NT2/D1 (cell line): ENCODE measurements at places on chromosomes 1 and 21.
A peak's percentile ranks its signal among the peaks of the same experiment; 100 is the strongest.

DNA sequence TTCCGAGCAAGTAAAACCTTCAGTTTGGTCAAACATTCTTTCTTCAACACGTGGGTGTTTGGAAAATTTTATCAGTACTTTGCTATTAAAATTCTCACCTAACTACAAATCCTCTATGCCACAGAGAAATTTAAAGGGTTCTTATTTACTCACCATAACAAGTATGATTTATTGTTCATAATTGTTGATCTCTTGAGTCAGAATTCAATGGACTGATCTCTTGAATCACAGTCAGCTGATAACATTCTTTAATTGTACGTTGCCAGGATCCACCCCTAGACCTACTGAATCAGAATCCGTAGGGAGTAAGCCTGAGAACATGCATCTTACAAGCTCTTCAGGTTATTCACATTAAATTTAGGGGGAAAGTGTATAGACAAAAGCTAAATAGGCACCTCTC, 51.2 kb downstream of the DIPK1A start:
- DNase-seq = no peak

GRCh38 chr1:248695451-248696132, 7.0 kb downstream of the OR14I1 start:
- DNase-seq = no peak

GRCh38 chr1:212455803-212456528, 23.2 kb downstream of the NENF start:
- peak; percentile 91 for DNase-seq

DNA sequence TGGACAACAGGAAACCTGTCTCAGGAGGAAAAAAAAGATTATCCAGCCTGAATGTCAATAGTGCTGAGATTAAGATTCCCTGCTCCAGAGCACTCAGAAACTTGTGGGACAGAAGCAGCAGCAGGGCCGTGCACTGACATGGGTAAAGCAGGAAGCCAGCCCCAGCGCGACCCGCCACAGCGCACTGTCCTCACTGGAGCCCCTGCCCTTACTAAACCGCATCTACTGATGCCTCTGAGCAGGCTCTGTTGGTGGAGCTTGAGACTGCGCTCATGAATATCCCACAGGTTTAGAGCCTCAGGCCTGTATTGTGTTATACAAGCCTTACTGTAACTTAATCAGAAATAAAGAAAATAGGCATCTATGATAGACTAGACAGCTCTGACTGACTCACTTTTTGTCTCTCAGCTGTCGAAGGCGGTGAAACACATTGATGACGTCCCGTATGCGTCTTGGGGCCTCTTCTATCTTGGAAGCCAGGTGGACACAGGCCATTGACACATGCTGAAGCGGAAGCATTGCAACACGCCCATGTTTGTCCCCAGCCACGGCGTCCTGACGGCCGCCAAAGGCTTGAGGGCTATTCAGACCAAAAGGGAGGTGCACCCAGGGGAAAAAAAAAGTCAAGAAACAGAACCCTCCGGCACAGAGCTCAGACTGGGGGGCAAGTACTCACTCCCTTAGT, 1.2 kb downstream of the CCNL2 start:
- no peak for DNase-seq

DNA sequence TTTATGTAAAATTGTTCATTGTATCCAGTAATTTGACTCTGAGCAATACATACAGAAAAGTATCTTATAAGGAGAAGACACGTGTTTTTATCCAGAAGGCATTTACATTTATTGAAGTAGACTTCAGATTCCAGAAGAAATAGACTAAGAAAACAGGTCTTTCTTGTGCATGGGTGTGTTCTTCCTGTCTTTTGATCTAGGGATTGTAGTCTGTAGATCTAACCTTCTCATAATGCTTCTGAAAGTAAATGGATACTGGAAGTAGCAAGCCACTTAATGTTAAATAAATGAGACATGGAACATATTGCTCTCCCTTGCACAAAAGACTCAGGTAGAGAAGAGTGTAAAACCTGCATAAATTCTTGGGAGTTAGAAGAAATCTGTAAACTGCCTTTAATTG, 853.2 kb upstream of the B3GALT2 start:
- no peak for DNase-seq

DNA sequence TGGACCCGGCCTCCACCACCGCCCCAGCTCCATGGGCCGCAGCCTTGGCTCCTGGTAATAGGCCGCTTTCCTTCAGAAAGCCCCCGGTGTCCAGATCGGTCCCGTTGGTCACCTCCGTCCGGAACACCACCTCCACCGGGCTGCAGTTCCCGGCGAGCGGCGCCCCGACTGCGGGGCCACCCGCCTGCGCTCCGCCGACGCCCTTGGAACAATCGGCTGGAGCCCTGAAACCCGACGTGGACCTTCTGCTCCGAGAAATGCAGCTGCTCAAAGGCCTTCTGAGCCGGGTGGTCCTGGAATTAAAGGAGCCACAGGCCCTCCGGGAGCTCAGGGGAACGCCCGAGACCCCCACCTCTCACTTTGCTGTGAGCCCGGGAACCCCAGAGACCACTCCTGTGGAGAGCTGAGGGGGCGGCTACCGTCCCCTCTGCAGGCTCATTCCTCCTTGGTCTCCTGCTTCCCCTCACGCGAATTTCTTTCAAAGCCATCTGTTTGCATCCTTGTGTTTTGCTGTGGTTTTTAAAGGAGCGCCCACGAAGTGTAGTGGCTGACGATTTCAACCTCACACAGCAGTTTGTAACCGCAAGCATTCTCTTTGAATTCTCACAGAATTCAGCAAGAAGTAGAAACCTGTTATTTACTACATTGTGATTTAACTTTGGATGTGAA, 6.0 kb downstream of the FCRLB start:
- DNase-seq = no peak

- peak; percentile 77 for DNase-seq
Measured at GRCh38 chr21:32940079-32941014, 85.4 kb upstream of the OLIG2 start.

DNA sequence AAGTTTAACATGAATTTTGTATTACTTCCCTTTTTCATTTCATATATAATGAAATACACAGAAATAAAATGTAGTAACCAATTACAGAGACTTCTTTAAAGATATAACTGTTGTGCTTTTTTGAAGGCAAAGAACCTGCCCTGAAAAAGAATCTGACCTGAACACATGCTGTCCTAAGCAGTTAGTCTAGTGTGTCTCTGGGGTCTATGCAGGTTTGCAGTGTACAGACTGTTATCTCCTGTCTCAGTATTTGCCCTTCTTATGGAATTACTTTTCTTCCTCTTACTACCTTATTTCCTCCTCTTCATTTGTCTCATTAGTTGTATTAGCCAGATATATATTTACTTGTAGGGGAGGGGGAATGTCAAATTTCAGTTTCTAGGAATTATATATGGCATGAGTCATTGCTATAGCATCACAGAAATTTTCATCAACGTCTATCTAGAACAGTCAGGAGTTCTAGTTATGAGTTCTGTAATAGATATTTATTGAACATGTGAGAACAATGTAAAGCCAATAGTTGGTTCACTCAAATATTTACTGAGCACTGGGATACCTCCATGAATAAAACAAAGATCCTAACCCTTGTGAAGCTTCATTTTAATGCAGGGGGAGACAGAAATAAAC, 28.4 kb upstream of the PLEKHO1 start:
- no peak for DNase-seq

DNA sequence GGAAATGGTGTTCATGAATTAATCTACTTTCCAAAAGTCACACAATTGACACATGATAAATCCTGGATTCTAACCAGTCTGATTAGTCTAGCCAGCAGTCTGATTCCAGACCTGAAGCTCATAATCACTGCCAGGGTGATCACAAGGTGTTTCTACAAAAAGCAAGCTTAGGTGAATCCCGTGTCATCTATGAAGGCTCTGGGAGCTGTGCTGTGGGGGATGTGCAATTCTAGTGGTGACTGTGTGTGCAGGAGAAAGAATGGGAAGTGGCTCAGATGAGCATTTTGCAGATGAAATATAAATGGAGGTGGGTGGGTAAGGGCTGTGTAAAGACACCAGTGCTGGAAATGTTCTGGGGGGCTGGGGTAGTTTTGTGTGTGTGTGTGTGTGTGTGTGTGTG, 1.8 kb upstream of the NPPB start:
- no peak for DNase-seq
